ENCODE measurements at places on chromosomes 4 and X.
A peak's percentile ranks its signal among the peaks of the same experiment; 100 is the strongest.

DNA sequence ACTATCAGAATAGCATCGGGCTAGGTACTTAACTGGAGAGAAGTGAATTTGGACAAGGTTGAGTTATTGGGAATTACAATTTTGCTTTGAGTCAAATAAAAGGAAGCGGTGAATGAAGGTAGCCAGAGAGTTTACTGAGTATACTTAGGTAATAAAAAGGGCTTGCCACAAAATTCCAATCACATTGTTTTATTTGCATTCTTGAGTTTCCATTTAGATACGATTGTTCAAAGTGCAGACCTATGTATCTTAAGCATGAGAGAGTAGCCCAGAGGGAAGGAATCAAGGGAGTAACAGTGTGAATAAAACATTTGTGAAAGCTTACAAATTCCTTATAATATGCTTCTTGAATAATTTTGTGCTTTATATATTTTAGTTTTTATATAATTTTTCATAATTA lies 102.5 kb upstream of the NDST4 start:
- no peak for DNase-seq

- no peak for DNase-seq
These were observed 6.8 kb upstream of the CISD2 start for GRCh38 chr4:102862016-102862415.

DNA sequence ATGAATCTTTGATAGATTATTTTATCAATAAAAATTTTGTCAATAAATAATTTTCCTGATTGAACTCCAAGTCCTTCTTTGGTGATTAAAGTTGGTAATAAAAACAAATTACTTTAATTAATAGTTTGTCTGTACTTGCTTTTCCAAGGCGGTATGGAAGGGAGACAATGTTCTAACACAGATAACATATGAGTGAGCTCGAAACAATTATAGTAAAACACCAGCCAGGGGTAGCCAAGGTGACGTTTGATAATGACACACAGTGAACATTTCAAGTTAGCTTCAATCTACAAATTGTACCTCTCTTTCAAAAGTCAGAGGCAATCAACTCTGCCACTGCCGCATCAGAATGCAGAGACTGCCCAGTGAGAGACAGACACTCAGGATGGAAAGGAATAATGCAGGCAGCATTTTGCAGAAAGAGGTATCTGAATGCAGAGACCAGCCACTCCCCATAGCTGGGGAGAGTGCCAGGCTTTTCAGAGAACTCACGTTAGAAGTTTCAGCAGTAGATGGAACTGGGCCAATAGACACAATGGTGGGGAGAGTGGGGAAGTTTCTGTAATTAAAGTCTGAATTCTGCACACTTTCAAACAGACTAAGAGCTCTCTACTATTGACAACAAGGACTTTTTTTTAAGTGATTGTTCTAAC lies 18.1 kb upstream of the ATOH1 start:
- no peak for DNase-seq

- DNase-seq: peak; percentile 56
These were observed 33.9 kb upstream of the AFAP1 start for GRCh38 chr4:7973545-7973981.

GRCh38 chrX:151088221-151088620 lies 88.2 kb upstream of the GPR50 start:
- no peak for DNase-seq

GRCh38 chr4:156439576-156440200 lies 486.0 kb upstream of the CTSO start:
- no peak for DNase-seq

- DNase-seq: peak; percentile 70
These were observed 11.9 kb downstream of the HTT-AS start for GRCh38 chr4:3062471-3062870.

DNA sequence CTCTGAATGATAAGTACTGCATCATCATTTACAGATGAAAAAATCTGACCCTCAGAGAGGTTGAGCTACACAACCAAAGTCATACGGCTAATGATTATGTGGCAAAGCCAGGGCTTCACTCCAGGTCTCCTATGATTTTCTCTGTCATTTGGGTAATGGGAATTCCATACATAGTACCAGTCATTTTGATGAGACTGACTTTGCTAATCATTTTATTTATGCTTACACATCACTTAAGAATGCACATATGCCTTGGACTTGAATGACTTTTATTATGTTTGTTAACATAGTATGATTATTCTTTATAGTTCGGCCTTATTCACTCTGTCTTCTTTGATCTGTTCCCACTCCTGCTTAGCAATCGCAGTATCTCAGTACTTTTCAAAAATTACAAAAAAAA lies 255.1 kb upstream of the GPRIN3 start:
- DNase-seq: no peak

DNA sequence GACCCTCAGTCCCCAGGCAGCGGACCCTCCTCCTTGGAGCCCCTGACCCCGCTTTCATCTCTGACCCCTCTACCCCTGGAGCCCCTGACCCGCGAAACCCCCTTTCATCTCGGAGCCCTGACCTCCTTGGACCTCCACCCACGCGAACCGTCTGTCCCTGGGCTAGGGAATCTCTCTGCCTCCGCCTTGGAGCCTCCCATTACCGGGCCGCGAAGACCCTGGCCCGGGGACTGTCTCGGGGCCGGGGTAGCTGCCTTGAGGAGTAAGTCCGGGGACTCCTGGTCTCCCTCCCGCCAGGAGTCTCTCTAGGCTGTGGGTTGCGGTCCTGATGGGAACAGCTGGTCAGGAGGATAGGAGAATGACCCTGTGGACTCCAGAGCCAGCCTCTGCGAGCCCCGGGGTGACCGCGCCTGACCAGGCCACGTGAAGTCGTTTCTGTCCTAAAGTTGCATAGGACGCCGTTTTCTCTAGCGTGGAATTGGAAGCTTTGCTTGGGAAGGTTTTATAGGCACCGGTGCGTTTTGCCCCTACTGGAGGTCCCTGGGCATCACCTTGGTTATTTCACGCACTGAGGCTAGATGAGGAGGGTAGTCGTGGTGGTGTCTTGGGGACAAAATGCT lies 824 bp downstream of the TBC1D14 start:
- DNase-seq: no peak

DNA sequence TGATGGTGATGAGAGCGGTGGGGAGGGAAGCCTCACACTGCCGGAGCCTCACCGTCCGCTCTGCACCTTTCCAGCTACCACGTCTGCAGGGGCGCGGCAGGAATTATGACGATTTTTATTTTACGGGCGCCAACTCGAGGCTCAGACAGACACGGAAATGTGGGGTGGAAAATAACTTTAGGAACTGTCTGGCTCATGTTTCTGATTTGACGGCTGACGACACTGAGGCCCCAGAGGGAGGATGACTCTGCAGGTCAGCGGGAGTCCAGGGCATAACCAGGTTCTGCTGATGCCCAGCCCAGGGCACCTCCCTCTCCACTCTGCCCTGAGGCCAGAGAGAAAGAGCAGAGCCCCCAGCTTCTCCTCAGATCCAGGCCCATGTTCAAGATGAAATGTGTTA lies 43.9 kb downstream of the C4orf50 start:
- no peak for DNase-seq

DNA sequence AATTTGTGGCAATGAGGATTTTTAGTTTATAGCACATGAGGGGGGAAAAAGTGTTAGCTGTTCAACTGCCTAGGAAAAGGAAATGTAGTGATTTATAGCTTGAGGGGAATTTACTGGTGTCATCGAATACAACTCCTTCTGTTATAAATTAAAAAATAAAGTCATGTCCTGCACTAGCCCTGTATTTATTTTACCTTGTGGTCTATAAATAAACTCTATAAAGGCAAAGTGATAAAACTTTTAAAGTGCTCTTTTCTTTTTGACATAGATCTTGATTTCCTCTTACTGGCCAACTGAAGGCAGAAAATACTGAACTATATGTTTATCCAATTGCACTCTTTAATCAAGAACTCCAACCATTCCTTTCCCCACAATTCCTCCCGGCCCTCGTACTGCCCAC lies 672.1 kb upstream of the SLIT2 start:
- peak; percentile 34 for DNase-seq

DNA sequence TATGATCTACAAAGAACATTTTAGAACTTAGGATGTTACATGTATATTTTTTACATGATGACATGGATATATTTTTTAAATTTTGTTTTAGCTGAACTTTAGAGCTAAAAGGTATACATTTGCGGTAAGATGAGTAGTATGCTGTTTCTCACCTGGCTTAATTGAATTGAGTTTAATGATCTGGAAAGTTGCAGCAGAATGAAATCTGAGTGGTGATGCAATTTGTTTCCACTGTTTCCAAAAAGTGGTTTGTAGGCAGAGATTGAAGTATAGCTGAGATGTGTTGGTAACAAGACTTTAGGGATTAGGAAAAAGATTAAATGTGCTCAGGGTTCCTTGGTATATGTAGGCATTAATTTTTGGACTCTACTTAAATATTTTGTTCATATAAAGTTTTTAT lies 68.1 kb downstream of the HPF1 start:
- DNase-seq: no peak

- no peak for DNase-seq
These were observed 34.7 kb downstream of the NHSL2 start for GRCh38 chrX:71945237-71945805.

- DNase-seq: no peak
These were observed 856.4 kb upstream of the INTU start for GRCh38 chr4:126776361-126776760.

DNA sequence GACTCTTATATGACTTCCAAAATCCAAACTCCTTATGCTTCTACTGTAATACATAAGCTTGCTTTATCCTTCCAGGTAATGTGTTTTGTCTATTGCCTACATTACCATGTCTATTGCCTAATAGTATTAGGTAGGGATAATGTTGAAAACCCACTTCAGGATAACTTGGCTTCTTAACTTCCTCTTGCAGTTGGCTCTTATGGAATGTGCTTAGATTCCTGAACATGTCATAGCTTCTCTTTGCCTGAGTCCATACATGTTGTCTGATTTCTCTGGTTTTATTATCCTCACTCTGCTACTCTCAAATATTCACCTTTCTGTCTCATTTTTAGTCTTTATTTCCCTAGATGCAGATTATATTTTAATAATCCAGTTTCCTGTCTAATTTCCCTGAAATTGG lies 599.9 kb downstream of the IL15 start:
- DNase-seq: peak; percentile 24

DNA sequence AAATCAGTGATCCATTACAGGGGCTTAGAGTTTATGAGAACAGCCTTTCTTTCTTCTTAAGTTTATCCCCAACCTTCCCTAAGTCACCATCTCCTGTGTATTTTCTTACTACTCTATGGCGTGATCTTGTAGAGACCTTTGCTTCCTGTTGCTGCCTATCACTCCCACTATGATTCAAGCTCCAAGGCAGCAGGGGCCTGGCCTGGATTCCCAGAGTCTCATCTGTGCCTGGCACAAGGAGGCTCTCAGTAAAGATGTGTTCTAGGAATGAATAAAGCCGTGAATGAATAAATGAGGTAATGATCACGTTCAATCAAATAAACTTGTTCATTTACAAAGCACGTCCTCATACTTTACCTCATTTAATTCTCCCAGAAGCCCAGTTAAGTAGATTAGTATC lies 45.4 kb downstream of the CC2D2A start:
- no peak for DNase-seq

DNA sequence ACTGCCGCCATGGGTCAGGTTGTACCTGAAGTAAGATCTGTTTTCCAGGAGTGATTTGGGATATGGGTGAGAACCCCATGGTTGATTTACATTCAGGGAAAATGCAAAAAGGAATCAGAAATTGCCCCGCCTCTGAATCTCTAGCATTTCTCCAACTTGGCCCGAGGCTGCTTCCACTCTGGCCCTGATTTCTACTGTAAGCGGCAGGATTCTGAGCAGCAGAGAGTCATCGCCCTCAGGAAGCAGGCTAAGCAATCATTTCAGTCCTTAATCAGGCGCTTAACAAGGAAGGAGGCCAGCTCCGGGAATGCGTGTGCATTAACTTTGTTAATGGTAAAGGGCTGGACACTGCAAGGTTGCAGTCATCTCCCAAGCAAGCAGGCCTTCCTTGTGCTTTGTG lies 88.5 kb upstream of the DHX15 start:
- DNase-seq: no peak

DNA sequence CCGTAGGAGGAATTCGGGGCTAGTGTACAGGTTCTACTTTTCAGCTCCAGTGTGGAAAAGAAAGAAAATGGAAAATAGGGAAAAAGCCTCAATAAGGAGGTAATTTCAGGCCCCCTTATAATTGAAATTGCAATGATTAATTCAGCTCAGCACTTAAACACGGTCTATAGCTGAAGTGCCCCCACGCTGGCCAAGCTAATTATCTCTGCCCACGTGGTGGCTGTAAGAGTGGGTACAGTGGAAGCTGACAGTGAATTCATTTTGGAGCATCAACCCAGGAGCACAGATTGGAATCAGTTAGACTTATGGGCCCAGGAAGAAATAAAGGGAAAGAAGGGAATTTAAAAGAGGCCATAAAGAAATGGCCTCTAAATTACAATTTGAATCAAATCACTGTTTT lies 631.1 kb upstream of the CPEB2 start:
- DNase-seq: no peak

- no peak for DNase-seq
These were observed 41.1 kb downstream of the GPM6B start for GRCh38 chrX:13775837-13776236.

DNA sequence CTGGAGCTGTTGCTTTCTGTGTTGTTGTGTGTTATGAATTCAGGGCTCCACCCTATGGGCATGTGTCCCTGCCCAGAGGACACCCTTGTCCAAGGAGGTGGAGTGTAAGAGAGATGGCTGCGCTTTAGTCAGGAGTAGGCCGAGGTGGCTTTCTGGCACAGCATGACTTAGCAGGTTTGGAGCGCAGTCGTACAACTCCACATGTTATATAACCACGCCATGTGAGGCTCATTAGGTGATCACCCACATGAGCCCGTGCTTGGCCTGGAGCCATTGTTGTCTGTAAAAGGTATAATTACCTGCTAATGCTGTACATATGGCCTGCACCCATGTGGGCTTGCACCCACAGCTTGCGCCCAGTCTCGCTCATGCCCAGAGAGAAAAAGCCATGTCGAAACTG lies 15.8 kb upstream of the ANAPC4 start:
- DNase-seq: no peak

DNA sequence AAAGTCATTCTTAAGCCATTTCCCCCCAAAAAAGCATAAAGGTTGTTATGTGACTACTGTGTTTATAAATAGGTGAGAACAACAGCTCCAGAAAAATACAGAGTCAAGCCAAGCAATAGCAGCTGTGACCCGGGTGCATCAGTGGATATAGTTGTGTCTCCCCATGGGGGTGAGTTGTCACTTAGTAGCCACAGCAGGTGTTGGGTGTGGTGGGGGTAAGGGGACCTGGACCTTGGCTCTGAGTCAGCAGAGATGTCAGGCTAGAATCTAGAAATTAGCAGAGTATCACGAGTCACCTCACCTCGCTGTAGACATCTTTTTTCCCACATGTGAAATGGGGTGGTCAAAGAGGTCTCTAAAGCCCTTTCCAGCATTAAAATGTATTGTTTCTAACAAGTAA lies 42.4 kb downstream of the MOSPD2 start:
- DNase-seq: peak; percentile 4

GRCh38 chr4:85520765-85521749 lies 46.1 kb downstream of the ARHGAP24 start:
- no peak for DNase-seq

GRCh38 chr4:183875251-183875825 lies 29.8 kb upstream of the STOX2 start:
- DNase-seq: no peak

GRCh38 chrX:13933352-13933751 lies 96.3 kb downstream of the GEMIN8 start:
- DNase-seq: no peak

All from fibroblast of upper back skin (primary cell).